ENCODE measurements at places on chromosomes 1 and 21.
A peak's percentile ranks its signal among the peaks of the same experiment; 100 is the strongest.

- no peak for DNase-seq
These were observed 301.2 kb upstream of the ADGRL2 start for GRCh38 chr1:81499487-81499886.

GRCh38 chr1:55203064-55203463 lies 12.1 kb downstream of the USP24 start:
- no peak for DNase-seq

- peak; percentile 11 for DNase-seq
These were observed 553 bp upstream of the STMN1 start for GRCh38 chr1:25906644-25907300.

GRCh38 chr1:22808186-22808675 lies 97.6 kb downstream of the EPHB2 start:
- no peak for DNase-seq

- no peak for DNase-seq
These were observed 261.2 kb downstream of the NPHP4 start for GRCh38 chr1:5731110-5731423.
